ENCODE measurements at places on chromosomes 5 and 9.

DNA sequence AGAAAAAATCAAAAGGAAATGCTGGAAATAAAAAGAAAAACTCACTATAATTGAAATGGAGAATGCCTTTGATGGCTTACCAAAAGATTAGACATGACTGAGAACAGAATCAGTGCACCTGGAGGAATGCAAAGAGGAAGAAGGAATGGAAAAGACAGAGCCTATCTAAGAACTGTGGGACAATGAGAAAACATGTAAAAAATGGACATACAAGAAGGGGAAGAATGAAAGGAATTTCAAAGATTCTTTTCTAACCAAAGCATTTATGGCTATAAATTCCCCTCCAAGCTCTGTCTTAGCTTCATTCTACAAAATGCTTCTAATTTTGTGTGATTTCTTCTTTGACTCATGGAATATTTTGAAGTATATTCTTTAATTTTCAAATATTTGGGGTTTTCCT is 47.5 kb upstream of the CLK4 start:
- no peak for DNase-seq

GRCh38 chr9:81318571-81318970 is 370.8 kb downstream of the TLE1 start:
- DNase-seq = no peak

DNA sequence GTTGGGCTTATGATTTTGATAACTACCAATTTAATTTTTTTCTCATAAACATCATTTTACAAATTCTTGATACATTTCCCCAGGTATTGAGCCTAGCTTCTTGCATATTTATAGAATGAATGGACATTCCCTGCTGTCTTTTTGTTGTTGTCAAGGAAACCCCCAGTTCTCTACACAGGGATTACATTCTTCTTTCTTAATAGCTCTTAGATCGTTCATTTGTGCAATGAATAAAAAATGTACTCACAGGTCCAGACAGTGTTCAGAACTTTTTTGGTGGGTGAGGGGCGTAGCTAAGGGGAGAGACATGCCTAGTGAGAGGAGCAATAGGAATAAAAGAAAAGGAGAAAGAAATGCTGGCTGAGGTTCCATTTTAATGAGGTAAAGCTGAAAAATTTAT is 58.6 kb downstream of the VCAN start:
- no peak for DNase-seq

DNA sequence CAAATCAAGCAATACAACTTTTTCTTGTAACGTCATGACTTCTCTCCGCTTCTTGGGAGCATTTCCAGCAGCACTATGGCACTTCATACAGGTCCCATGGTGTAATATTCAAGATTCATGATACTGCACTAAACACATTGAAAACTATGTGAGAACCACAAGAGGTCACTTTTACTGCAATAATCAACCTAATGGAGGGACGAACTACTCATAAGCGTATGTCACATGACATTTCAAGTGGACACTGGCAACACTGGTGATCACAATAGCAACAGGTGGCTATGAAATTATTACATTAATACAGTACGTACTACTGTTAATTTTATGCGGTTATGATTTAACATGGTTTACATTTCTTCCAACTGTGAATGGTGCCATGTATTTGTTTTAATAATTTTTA is 78.6 kb upstream of the TBC1D9B start:
- DNase-seq = no peak

DNA sequence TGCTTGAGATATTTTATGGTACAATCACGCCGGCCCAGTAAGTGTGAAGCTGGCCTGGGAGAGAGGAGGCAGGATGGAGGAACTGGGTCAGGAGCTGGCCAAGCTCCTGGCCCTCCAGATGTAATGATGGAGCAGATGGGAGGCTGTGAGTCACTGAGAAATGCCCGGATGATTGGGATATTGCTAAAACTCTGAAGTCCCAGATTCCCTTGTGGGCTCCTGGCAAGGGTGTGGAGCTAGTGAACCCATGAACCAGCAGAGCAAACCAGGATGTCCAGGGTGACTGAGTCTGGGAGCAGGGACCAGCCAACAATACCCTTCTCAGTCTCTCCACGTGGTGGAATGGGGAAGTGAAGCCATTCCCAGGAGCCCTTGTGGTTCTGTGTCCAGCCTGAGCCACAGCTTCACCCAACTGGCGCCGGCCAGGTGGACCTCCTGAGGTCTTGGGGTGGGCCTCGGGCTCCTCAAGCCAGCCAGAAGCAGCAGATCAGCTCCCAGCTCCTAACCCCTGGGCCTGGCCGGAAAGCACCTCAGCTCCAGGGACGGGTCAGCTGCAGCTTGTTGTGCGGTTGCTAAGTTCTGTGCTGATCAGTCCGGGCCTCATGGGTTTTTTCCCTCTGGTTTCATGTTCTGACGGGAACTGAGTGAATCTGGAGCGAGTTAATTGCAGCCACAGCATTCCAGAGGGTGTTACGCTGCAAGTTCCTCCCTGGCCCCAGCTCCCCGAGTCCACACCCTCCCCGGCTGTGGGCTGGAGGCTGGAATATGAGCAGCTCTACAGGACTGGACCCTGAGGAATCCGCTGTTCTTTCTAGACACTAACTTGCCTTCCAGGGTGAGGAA is 37.6 kb downstream of the DUSP1 start:
- DNase-seq = no peak

- no peak for DNase-seq
Measured at GRCh38 chr9:126366366-126367011, 39.9 kb downstream of the MVB12B start.

DNA sequence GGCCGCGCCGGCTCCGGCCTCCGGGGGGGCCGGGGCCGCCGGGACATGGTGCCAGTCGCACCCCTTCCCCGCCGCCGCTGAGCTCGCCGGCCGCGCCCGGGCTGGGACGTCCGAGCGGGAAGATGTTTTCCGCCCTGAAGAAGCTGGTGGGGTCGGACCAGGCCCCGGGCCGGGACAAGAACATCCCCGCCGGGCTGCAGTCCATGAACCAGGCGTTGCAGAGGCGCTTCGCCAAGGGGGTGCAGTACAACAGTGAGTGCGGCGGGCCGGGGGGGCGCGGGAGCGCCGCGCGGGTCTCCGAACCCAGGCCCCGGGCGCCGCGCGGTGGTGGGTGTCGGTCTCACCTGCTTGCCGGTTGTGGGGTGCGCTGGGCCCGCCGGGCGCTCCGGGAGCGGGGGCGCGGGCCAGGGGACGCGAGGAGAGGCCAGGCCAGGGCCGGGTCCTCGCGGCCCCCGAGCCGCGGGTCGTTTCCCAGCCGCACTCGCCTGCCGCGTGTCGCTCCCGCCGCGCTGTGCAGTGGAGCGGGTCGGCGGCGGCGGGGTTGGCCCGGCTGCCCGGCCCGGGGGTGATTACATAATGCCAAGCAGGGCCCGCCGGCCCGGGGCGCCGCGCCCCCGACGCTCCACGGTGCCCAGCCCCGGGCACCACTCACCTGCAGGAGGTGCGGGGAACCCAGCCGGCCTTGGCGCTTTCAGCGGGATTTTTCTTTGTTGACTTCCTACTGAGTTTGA is 492 bp downstream of the RABL6 start:
- DNase-seq = no peak

- DNase-seq = peak; percentile 49
Measured at GRCh38 chr9:113309204-113309813, 6.1 kb upstream of the RNF183 start.

GRCh38 chr5:72117307-72117706 is 10.0 kb downstream of the MAP1B start:
- no peak for DNase-seq

DNA sequence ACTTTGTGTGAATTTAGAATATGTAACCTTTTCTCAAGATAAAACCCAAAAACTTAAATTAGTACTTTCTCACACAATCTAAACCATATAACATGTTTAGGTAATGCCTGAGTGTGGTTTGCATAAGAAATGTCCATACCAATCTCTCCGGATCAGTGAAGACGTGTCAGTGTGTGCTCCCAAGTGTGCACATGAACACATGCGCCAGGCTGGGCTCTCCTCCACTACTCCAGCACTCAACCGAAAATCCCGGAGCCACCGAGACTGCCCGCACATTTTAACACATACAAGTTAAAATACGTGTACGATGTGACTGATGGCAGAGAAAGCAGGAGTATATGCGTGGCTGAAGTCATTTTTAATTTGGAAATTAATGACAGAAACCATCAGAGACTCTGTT is 658.4 kb downstream of the EFNA5 start:
- DNase-seq = no peak

Measured in NCI-H460 (cell line).